AG10803 (cell line): ENCODE measurements at places on chromosomes 12 and 14.
A peak's percentile ranks its signal among the peaks of the same experiment; 100 is the strongest.

DNA sequence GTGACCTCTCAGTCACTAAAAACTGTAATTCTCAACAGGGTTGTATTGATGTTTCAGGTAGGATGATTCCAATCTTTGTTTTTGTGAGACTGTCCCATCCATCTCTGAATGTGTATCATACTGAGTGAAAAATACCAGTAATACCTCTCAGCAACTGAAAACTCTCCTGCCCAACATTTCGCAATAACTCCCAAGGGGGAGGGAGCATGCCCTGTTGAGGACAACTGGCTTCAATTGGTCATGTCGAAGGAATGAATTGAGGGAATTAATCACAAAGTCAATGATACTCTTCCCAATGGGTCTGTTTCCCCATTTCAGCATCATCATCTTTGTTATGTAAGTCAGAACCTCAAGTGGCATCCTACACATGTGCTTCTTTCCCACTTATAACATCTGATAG is 102.4 kb upstream of the E2F7 start:
- peak; percentile 80 for DNase-seq

GRCh38 chr14:56760164-56760914 is 49.9 kb downstream of the OTX2 start:
- no peak for DNase-seq

- no peak for DNase-seq
Observed at GRCh38 chr12:34363050-34363673, 340.9 kb downstream of the ALG10 start.

- no peak for DNase-seq
Observed at GRCh38 chr12:26360062-26360461, 164.7 kb downstream of the SSPN start.

GRCh38 chr12:58425481-58426392 is 484.4 kb downstream of the ATP23 start:
- peak; percentile 96 for DNase-seq

DNA sequence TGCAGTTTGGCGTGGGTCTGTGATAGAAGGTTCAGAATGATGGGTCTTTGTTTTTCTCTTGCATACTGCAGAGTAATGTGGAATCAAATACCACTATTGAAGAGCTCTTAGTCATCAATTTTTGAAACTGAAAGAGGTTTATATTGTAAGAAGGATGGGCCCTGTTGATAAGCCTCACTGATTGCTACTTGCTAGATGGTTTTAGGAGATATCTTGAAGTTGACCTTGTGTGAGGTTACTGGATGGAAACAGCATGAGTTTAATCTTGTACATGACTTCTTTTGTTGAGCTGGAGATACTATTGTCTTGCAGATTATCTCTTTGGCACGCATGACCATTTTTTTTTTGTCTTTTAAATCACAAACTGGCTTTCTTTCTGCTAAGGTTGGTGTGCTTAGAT is 13.8 kb downstream of the BICD1 start:
- DNase-seq = no peak

DNA sequence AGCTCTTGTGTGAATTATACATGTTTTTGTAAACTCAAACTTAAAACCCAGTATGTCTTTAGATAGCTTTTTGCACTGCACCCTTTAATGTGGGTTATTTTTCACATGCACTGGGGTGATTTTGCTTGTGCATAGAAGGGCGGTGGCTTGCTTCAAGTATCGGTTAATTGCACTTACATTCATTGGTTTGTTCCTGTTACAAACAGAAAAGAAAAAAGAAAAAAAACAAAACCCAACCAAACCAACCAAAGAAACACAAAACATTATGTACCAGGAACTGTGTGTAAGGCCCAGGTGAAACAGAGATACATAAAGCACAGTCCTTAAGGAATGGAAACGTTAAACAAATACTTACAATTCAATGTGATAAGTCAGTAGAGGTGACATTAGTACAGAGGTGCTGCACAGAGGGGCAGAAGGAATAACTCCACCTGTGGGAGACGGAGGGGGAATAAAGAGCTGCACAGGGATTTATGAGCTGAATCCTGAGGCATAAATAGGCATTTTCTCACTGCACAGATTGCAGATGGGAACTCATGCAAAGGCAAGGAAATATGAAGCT is 151.4 kb downstream of the KTN1 start:
- no peak for DNase-seq

DNA sequence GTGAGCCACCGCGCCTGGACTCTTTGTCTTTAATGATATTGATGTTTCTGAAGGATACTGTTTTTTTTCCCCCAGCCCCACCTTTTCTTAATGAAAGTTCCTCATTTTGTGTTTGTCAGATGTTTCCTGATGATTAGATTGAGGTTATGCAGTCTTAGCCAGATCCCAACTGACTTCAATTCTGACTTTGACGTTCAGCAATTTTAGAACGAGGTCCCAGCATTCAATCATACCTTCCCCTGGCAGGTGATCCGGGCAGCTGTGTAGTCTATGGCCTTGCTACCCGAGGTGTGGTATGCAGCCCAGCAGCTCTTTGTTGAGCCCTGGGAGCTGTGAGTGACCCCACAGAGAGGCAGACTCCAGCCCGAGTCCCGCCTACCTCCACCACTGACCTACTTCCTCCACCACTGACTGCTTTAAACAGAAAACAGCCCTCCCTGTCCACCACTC is 82.7 kb downstream of the LGMN start:
- no peak for DNase-seq

DNA sequence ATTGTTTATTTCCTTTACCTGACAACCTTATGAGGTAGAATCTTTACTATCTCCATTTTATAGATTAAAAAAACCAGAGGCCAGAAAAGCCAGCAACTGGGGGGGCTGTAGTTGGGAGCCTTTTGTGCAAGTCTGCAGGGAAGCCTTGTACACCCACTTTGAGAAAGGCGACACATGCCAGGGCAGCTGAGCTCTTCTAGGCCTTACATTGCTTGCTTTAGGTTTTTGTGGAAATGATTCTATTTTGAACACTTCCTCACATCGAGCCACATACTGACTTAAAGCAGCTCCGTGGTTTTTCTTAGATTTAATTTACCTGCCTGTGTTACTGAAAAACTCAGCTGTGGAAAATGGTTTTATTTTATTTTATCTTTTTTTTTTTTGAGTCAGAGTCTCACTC is 34.6 kb downstream of the EP400 start:
- no peak for DNase-seq

DNA sequence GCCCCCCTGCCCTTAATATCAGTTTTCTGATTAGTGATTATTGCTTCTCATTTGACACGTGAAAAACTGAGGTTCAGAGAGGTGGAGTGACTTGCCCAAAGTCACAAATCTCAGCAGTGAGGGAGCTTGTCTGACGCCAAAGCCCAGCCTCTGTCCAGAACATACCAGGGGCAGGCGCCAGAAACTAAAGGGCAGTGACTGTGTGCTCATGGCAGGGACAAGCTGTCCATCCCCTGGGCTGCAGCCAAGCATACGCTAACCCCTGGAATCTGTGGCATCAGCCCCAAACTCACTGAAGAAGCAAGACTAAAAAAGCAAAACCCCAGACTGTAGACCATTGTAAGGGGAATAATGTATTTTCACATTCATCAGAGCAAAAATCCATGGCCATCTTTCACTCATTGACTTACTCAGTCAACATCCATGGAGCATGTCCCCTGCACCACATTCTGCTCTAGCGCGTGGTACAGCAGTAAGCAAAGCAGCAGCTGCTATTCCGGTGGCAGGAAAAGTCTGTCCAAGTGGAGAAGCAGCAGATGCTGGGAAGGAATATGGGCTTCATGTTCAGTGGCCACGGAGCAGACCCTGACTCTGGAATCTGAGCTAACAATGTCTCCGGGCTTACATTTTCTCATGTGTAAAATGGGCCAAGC is 1.5 kb upstream of the SERPINA4 start:
- DNase-seq = no peak

- DNase-seq = no peak
Observed at GRCh38 chr12:130969223-130969622, 15.5 kb downstream of the ADGRD1 start.

GRCh38 chr14:45361727-45362126 is 108.7 kb upstream of the MIS18BP1 start:
- DNase-seq = no peak

- peak; percentile 73 for DNase-seq
Observed at GRCh38 chr14:83164016-83164415, 1630.4 kb upstream of the SEL1L start.

DNA sequence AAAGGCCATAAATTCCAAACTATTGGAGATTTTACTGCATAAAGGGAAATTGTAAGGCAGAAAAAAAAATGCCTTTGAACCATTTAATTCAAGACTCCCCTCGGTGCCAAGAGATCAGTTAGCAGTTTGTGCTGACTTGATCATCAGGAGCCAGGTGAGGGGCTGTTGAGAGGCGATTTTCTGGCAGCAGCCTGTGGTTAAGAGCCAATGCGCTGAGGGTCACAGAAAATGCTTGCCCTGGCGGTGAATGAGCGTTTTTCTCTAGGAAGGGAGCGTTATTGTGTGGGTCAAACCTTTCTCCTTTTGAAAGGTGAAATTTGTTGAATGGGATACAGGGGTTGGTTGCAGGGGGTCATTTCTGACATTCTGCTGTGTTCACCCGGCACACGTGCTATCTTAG is 4.7 kb downstream of the SRRM4 start:
- no peak for DNase-seq

- peak; percentile 48 for DNase-seq
Observed at GRCh38 chr12:109475993-109476806, 900 bp downstream of the KCTD10 start.

- DNase-seq = peak; percentile 34
Observed at GRCh38 chr12:92943482-92944250, 14.6 kb upstream of the EEA1 start.

GRCh38 chr14:58107947-58108552 is 44.0 kb downstream of the ARMH4 start:
- DNase-seq = peak; percentile 74

DNA sequence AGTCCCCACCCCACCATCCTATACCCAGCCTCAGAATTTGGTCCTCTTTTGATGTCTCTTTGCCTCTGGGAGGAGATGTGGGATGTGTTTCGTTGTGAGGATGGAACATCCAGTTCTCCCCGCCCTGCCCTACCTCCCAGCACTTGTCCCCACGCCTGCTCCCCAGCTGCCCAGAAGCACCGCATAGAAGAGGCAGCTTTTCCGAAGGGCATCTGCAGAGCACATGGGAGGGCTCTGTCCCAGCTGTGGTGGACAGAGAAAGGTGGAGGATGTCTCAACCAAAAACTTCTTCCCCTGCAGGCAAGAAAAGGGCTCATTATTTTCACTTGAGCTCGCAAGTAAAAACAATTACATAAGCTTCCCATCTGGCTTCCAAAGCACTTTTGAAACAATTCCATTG is 302.6 kb downstream of the PCNX1 start:
- peak; percentile 62 for DNase-seq

- no peak for DNase-seq
Observed at GRCh38 chr12:79932357-79932756, 2.5 kb downstream of the PPP1R12A start.

DNA sequence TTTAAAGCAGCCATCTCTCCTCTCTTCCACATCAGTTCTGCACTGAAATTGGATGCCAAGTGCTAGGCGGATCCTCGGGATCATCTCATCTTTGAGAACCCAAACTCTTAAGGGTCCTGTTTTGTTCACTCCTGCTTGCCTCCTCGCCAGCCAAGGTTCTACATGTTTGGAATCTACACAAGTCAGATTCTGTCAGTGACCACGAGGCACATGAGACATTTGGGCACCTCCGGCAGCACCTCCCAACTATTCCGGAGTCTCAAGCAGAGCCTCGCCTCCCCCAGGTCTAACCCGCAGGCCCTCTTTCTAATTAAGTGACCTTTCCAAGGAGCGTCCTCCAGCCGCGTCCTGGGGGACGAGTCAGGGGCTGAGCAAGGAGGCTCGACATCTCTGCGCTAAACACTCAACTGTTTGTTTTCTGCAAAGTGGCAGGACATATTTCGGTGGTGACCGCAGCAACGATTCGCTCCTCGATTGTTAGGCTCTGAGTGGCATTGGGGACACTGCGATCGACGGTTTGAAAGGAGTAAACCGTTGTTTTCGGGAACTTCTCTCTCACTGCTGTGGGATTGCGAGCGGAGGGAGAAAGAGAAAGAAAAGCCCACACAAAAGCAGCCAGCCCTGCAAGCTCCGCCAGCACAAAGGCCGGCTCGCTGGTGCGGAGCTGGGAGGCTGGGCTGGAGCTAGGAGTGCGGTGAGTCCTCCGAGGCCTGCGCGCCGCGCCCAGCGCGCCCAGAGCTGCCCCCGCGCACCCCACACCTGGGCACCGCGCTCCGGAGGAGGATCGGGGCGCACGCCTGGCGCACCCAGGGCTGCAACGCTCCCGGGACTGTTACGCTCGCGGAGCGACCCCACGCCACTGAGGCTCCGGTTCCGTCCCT is 640 bp downstream of the ARMH4 start:
- peak; percentile 27 for DNase-seq

DNA sequence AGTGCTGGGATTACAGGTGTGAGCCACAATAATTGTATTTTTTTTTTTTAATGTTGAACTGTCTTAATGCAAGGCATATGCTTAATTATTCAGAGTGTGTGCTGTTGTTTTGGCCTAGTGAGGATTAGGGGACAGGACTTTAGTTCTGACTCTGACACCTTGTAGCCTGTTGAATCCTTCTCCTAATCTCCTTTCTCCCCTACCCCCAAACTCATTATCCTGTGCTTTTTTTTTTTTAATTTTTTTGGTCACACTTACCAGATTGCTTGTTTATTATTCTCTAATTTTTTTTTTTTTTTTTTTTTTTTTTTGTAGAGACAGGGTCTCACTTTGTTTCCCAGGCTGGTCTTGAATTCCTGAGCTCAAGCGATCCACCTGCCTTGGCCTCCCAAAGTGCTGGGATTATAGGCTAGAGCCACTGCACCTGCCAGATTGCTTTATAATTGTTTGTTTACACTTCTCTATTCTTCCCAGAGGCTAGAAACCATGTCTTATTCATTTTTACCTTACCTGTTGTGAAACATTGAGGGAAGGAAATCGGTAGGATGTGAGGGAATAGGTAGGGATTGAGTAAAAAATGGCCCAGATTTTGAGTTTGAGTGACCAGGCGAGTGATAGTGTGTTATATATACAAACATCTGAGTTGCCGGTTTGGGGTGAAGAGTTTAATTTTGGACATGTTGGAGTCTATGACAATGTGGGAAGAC is 32.2 kb downstream of the DIP2B start:
- DNase-seq = no peak

DNA sequence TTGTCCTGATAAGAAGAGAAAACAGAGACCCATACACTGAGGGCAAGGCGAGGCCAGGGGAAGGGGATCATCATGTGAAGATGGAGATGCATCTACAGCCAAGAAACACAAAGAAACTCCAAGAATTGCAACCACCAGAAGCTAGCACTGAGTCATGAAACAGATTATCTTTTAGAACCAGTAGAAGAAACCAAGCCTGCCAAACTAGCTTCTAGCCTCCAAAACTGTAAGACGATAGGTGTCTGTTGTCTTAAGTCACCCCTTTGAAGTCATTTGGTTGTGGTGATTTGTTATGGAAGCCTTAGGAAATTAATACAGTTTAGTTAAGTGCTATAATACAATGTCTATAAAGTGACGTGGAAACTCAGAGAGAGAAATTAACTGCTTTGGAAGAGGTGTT is 15.4 kb downstream of the KCNC2 start:
- no peak for DNase-seq
